ENCODE measurements at places on chromosomes 2 and 18.

- no peak for DNase-seq
These were observed 7.7 kb upstream of the PXDN start for GRCh38 chr2:1751767-1752725.

GRCh38 chr18:23671564-23671963, 8.9 kb upstream of the ANKRD29 start:
- no peak for DNase-seq

- DNase-seq = no peak
These were observed 11.2 kb upstream of the LBH start for GRCh38 chr2:30219886-30220875.

GRCh38 chr2:236986524-236987330, 99.0 kb upstream of the COPS8 start:
- DNase-seq = no peak

DNA sequence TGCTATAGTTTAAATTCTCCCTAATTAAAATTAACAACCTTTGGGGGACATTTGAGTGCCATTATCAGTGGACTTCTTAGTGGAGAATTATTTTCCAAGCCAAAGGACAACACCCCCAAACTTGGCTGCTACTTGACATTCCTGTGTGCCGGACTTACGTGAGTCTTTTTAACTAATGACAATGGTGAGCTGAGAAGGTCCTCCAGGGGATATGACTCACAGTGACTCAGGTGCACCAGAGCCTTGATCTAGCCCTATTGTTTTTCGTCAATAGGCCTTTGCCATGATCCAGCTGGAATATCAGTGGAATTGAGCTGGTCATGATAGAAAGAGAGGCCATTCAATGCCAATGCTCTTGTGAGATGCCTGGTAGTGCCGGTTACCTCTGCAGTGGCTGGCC, 118.1 kb upstream of the CXCR4 start:
- no peak for DNase-seq

GRCh38 chr18:78136986-78137385, 842.6 kb upstream of the SALL3 start:
- DNase-seq = no peak

DNA sequence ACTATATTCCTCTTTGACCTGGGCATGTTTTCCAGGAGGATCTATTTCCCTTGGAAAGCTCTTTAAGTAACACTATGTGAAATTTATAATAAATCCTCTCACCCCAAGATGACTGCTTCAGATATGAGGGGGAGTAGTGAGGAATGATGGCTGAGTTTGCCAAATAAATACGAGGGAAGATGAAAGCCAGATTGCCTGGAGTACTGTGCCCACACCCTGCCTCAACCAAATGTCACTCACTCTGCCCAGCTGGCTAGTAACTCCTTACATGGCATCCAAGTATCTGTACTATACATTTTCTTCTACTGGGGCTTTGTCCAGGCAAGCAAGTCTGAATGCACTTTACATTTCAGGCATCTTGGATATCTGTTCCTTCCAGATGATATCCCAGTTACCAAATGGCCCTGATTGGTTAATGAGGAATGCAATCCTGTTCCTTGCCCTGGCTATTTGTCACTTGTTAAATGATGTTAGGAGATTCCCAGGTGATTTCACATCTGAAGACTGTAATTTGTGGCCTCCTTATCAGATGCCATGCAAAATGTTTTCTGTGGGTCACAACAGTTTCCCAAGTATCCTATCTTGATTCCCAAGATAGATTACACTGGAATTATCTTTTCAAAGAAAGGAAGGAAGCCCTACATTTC, 191.8 kb downstream of the IKZF2 start:
- no peak for DNase-seq

GRCh38 chr2:215356334-215356947, 44.6 kb downstream of the ATIC start:
- no peak for DNase-seq
